ENCODE measurements at places on chromosomes 13 and 19.

- DNase-seq: no peak
- H3K36me3 ChIP-seq: no peaks in the 10 kb centered on the region
- no peaks in the 10 kb centered on the region for H3K27me3 ChIP-seq
These were observed 251.2 kb upstream of the SPRY2 start for GRCh38 chr13:80591976-80592740.

- no peaks in the 10 kb centered on the region for H3K4me1 ChIP-seq
- no peak for DNase-seq
- H3K27me3 ChIP-seq: no peaks in the 10 kb centered on the region
- no peak overlapping the region for H3K4me3 ChIP-seq
These were observed 9.5 kb downstream of the CYP4F22 start for GRCh38 chr19:15517778-15518177.

GRCh38 chr13:30569901-30570576 lies 47.7 kb upstream of the USPL1 start:
- no peak for DNase-seq
- H3K36me3 ChIP-seq: no peaks in the 10 kb centered on the region
- no peaks in the 10 kb centered on the region for H3K27me3 ChIP-seq
- H3K4me3 ChIP-seq: no peak overlapping the region
- H3K27ac ChIP-seq: no peak overlapping the region

DNA sequence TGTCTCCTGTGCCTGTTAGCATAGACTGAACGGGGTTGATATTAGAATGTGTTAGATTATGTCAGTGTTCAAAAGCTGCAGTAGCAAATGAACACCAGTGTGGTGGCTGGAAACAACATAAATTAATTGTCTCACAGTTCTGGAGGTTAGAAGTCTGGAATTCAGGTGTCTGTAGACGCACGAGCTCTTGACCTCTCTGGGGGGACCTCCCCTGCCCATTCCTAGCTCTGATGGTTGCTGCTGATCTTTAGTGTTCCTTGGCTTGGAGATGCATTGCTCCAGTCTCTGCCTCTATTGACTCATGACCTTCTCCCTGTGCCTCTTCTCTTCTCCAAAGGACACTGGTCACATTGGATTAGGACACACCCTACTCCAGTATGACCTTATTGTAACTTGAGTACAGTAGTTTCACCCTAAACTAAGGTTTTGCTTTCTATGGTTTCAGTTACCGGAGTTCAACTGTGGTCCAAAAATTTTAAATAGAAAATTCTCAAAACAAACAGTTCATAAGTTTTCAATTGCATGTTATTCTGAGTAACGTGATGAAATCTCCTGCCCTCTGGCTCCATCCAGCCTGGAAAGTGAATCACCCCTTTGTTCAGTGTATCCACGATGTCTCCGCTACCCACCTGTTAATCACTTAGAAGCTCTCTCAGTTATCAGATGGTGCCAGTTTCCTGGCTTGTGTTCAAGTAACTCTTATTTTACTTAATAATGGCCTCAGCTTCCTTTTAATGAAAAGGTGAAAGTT lies 273.2 kb downstream of the MYO16 start:
- no peaks in the 10 kb centered on the region for H3K27me3 ChIP-seq
- no peaks in the 10 kb centered on the region for H3K4me1 ChIP-seq
- H3K27ac ChIP-seq: no peak overlapping the region
- no peak overlapping the region for H3K4me3 ChIP-seq
- H3K36me3 ChIP-seq: no peaks in the 10 kb centered on the region
- DNase-seq: no peak

- no peak for DNase-seq
- H3K4me3 ChIP-seq: no peak overlapping the region
- peaks cover 11% of the 10 kb centered on the region for H3K27me3 ChIP-seq
- H3K4me1 ChIP-seq: peaks cover 13% of the 10 kb centered on the region
- H3K36me3 ChIP-seq: no peaks in the 10 kb centered on the region
- no peak overlapping the region for H3K27ac ChIP-seq
These were observed 20.7 kb downstream of the TNFSF11 start for GRCh38 chr13:42594481-42595252.

All from type B pancreatic cell (in vitro differentiated cells).